ENCODE measurements at places on chromosomes 2 and 18.

GRCh38 chr18:26489881-26490280, 58.5 kb downstream of the KCTD1 start:
- no peak for DNase-seq

DNA sequence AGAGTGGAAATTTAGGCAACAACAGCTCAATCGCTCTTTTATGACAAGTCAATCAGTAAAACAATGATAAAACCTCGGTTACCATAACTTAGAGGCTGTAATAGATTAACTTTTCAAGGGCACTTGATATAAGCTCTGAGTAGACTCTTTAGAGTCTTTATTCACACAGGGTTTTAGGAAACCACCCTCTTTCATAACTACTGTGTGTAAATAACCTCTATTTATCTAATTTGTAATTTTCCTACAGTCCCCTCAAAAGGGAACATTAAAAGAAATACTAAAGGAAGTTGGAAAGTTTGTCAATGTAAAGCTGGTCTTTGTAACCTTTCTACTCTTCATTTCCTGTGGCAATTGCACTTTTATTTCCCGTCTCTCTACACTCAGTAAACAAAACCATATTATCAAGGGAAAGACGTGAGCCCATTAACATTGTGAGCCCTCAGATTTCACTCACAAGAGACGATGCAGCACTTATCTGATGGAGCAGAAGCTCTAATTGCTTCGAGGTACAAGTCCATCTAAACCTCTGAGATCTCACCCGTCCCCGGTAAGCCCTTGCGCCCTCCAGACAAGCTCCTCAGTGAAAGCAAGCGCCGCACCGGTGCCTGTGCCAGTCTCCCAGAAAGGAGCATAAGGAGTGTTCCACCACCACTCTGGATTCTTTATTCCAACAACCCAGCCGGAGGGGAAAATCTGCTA, 1.1 kb upstream of the HOXD1 start:
- no peak for DNase-seq

DNA sequence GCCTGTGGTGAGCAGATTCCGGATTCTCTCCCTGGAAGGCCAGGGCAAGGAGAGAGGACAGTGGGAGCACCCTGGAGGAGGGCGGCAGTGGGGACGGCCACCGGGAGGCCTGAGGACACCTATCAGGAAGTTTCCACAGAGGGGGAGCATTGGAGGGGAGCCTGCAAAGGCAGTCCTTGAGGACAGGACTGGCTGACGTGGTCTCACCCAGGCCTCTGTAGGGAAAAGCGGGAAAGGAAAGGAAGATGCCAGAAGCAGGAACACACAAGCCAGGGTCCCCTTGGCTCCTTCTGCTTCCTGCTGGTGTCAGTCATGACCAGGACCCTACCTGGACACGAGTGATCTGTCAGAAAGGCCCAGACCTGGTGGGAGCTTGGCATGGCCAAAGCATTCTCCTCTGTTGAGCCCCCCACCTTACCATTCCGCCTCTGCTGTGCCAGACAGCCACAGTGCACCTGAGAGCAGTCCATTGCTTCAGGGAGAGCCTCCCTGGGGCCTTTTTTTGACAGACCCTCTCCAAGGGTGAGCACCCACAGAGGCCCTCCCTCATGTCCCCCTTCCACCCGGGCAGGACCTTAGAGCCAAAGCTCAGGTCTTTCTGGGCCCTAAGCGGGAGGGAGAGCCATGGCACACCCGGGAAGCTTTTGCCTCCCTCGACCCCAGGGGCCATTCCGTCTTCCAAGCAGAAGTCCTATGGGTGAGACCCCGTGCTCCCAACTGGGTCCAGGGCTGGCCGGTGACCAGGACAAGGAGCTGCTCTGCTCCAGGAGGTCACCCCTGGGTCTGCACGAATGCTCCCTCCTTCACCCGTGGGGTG, 333.1 kb downstream of the DYSF start:
- DNase-seq, result no peak

DNA sequence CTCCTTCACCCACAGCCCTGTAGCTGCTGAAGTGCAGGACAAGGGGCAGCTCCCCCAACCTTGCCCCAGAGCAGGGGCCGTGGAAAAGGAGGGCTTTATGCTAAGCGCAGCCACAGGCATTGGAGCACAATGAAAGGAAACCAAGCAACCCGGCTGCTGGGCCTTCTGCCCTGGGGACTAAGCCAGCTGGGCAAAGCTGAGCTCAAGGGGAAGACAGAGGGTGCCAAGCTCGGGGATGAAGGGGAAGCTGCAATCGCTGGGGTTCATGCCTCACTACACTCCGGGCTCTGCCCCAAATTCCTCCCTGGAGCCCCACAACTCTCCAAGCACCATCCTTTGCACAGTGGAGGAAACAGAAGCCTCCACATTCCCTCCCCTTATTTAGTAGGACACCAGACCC, 12.4 kb downstream of the SFXN5 start:
- DNase-seq, result no peak
